ENCODE measurements at places on chromosomes 4 and X.

DNA sequence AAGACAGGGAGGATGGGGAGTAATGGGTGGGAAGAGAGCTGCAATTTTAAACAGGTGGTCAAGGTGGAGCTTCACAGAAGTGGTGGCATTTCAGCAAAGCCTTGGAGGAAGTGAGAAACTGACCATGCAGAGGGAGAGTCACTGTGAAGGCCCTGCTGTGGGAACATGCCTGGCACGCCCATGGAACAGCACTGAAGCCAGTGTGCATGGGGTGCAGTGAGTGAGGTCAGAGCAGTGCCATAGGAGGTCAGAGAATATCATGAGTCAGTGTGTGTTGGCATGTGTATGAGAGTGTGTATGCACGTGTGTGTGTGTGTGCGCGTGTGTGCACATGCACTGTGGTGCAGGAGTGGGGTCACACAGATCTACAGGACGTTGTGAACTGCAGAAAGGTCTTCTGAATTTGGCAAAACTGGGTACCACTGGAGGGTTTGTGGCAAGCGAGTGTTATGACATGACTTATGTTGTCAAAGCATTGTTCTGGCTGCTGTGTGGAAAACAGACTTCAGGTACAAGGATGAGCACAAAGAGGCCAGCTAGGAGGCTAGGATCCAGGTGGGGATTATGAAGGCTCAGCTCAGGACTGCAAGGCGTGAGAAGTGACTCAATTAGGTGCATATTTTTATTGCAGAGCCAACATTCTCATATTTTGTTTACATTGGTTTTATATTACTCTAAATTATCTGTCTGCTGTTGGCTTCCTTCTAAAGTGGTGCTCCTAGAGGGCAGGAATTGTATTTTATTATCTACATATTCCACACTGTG is 34.0 kb downstream of the ZNF827 start:
- no peak for DNase-seq

DNA sequence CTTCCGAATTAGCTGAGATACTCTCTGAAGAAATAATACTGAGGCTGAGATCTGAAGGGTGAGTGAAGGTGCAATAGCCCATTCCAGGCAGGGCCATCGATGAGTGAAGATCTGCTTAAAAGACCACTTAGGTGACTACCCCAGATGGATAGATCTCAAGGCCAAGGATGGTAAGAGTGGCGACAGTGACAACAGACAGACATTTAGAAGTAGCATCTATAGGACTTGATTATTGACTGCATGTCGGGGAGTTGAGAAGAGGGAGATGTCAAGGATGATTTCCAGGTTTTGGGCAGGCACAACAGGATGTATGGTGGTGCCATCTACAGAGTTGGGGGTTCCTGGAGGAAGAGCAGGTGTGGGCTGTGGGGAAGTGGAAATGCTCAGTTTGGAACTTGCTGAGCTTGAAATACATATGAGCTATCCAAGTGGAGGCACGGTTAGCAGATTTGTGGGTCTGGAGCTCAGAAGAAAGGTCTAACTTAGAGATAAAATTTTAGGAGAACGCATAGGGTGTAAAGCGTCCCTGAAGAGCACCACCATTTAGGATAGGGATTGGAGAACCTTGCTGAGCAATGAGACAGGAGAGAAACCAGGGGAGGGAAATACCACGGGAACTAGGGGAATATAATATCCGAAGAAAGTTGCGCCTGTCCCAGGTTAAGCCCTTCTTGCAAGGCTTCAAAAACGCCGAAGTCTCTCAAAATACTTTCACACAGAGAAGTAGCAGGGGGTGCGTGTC is 688 bp downstream of the UFSP2 start:
- no peak for DNase-seq

GRCh38 chr4:109548655-109549054 is 11.4 kb upstream of the MCUB start:
- DNase-seq = no peak

- no peak for DNase-seq
These were observed 1.3 kb downstream of the AMER1 start for GRCh38 chrX:64204252-64204651.

DNA sequence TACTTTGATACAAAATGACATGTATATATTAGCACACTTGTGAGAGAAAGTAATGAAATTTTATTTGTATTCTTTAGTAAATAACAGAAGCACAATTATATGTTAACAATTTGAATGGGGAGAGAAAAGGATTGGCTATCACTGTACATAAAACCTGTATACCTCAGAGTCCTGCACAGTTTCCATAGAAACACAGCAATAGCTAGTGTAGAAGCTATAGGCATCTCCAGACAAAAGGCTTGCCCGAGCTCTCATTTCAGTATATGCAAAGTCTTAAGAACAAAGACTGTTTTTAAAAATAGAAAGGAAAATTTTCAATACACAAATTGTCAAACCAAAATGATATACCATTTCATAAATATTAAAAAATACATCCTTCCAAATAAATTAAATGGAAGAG is 38.5 kb downstream of the GPM6A start:
- DNase-seq = no peak

GRCh38 chr4:186216465-186217024 is 10.8 kb upstream of the KLKB1 start:
- DNase-seq = no peak

GRCh38 chrX:20197641-20198210 is 56.1 kb upstream of the EIF1AX start:
- DNase-seq = no peak

DNA sequence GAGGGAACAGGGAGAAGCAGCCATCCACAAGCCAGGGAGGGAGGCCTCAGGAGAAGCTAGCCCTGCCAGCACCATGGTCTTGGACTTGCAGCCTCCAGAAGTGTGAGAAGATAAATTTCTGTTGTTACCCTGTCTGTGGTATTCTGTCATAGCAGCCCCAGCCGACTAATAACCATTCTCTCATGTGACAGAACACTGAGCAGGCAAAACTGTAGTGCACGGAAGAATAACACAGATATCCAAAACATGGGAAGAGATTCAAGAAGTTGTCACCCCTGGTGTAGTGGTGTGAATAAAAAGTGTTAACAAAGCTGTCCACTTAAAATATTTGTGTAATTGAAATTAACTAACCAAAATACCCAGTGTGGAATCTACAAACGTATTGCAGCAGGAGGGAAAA is 265.0 kb downstream of the ARHGAP10 start:
- no peak for DNase-seq
